ENCODE measurements at places on chromosomes 12 and 14.

- no peak for DNase-seq
Observed at GRCh38 chr12:132178316-132178715, 34.1 kb downstream of the NOC4L start.

- DNase-seq = no peak
Observed at GRCh38 chr12:4833524-4833923, 76.2 kb upstream of the KCNA1 start.

DNA sequence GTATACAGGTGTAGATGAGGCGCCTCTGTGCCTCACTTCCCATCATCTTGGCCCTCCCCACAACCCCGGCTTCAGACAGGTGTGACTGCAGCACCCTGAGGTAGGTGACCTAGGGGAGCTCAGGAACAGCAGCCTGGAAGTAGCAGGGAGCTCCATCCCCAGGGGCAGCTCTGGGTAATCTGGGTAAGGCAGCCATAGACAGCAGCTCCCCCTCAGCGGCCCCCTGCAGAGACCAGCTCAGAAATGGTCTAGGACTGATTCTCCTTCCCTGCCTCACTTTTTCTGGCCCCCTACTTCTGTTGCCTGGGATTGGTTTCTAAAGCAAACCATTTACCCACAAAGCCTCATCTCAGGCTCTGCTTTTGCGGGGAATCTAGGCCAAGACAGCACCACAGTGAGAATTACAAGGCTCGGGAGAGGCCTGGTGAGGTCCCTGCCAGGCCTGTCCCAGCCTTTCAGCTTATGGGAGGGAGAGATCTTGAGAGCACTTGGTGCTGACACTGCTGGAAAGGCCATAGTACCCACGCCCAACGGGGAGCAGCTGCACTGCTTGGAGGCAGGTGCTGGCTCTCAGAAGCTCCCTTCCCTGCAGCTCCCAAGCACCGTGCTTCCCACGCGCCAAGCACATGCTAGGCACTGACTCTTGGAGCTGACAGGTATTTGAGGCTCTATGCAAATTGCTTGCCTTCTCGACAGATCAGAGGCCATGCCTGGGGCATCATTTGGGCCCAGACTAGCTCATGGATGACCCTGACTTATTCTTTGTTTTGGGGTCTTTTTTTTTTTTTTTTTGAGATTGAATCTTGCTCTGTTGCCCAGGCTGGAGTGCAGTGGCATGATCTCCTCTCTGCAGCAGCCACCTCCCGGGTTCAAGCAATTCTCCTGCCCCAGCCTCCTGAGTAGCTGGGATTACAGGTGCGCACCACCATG is 45.1 kb upstream of the TRAF3 start:
- no peak for DNase-seq

- DNase-seq = no peak
Observed at GRCh38 chr12:65184176-65184857, 14.9 kb downstream of the LEMD3 start.

DNA sequence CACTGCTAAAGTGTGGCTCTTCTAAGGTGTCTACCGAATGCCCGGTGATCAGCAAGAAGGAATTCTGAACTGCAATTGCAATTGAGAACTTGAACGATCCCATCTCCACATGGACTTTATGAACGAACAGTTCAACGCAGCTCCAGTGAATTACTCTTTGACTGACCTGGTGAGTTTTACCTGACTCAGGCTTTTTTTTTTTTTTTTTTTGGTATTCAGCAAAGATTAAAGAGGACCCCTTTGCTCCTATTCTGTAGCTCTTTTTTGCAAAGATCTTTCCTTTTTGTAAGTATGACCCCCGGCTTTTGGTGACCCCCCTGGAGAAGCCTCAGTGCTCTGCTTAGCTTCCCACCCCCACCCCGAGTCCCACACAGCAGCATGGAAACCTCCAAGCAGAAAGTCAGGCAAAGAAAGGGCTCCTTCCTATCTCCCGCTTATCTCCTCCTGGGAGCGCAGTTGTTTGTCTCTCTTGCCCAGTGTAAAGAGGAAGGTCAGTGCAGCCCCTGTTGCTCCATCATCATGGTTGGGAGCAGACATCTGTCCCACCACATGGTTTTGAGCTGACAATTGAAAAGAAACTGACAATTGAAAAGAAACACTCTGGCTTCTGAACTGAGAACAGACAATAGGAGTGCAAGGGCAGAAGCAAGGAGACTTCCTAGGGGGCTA is 72.1 kb upstream of the DIO3 start:
- no peak for DNase-seq

DNA sequence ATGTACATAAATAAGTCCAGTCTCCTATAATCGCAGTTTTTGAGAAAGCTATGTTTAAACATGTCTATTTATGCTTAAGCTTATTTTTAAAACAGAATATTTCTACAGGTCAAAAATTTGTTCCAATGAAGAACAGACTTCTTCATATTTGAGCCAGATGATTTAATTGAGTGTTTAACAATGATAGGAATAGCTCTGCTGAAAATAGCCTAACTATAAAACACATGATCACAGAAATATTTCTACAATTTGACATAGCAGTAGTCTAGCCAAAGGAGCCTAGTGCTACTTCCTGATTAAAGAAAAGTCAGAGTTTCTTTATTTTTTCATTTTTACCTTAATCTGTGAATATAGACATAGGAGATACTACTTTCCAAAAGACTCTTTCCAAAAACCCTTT is 29.4 kb downstream of the DCP1B start:
- DNase-seq = no peak

DNA sequence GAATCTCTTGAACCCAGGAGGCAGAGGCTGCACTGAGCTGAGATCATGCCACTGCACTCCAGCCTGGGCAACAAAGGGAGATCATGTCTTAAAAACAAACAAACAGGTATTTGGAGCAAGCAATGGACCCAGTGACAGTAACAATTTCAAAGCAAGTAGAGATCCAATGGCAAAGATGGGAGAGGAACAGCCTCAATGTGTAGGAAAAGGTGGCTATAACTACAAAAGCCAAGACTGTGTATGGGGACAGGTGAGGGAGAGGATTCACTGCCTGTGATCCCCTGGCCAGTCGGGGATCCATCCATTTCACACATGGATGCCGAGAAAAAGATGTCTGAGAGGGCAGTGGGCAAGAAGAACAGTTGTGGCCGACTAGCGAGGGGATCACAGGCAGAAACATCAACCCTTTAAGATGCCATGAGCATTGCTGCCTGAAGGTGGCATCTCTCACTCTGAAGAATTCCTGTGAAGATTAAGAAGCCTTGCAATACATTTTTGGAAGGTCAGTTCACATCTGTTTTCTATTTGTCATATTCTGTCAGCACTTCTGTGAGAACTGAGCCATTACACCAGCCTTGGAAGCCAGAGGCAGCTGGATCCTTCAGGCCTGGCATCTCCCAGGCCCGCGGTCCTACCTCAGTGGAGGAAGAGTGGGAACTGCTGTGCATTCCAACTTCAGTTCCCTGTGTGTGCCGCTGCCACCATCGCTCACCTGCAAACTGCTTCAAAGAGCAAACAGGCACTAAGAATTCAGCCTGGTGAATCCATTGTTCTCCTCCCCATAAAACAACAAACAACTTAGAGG is 54.5 kb upstream of the FRS2 start:
- peak; percentile 86 for DNase-seq

- DNase-seq = no peak
Observed at GRCh38 chr12:30701056-30701455, 5.4 kb upstream of the IPO8 start.

DNA sequence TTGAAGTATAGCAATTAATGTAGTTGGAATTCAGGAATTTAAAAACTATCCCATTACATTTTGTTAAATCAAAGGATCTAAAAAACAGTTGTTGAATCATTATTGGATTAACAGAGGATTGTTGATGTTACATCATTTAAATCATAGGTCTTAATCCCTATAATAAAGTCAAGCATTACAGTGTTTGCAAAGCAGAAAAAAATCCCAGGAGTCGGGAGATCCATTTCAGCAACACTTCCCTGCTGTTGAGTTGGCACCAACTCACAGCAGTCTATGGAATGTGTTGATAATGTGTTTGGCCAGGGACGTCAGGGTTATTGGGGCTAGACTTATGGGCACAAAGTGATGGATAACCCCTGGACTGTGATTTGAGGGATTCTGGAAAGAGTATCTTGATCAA is 99.1 kb upstream of the TMTC1 start:
- DNase-seq = no peak

DNA sequence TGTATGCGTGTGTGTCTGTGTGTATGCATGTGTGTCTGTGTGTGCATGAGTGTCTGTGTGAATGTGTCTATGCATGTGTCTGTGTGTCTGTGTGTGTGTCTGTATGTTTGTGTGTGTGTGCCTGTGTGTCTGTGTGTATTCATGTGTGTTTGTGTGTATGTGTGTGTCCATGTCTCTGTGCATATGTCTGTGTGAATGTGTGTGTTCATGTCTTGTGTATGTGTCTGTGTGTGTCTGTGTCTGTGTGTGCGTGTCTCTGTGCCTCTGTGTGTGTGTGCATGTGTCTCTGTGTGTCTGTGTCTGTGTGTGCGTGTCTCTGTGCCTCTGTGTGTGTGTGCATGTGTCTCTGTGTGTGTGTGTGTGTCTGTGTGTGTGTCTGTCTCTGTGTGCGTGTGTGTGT is 82.4 kb downstream of the NINJ2 start:
- DNase-seq = no peak

- DNase-seq = peak; percentile 59
Observed at GRCh38 chr14:89443042-89443629, 26.1 kb upstream of the FOXN3 start.

DNA sequence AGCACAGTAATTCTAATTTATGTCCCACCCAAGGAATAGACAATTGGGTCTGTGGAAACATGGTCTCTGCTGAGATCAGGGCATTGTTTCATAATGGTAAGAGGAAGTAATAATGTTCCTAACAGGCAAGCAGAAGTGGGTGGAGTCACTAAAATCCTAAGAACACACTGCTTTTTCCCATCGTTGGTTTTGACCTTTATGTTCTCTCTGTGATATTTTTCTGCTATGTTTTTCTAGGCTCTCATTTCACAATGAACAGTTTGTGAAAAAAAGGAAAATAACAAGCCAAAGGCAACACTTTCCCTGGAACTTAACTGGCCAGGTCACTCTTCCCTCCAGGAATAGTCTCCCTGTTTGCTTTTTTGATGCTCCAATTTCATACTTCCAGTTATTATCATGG is 80.6 kb upstream of the OVCH1 start:
- no peak for DNase-seq

- DNase-seq = peak; percentile 13
Observed at GRCh38 chr14:105019861-105020814, 745 bp downstream of the CDCA4 start.

DNA sequence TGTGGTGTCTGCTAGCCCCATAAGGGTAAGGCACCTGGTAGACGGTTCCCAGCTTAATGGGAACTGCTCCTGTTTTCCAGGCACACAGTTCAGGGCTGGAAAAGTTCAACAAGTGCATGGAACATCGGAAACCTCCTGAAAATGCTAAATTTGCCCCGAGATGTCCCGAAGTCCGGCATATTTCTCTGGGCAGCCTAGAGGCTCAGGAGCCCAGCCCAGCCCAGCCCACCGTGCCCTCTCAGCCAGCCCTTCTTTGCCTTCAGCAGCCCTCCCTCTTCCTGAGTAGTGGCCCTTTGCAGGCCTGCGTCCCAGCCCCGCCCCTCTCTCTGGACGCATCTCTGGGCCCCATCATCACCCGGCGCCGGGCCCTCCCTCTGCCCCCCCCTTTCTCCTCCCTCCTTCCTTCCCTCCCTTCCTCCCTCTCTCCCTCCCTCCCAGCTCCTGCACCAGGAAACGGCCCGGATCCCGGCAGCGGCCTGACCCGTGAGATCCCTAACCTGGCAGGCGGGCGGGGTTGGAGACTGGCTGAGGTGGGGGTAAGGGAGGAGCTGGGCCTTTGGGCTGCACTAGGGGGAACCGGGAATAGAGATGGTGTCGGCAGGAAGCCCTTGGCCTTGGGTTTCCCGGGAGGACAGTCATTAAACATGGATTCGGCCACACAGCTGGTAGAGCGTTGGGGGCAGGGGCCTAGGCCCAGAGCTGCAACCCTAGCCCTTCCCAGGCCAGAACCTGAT is at the start of gene BCL2L2:
BCL2L2 (plus strand) TSS at position 422 of the 734 bp plus-strand sequence. CDS start 935 bp downstream, outside the sequence.
- DNase-seq = peak; percentile 87

GRCh38 chr12:63319386-63319785 is 168.4 kb upstream of the AVPR1A start:
- DNase-seq = peak; percentile 56

DNA sequence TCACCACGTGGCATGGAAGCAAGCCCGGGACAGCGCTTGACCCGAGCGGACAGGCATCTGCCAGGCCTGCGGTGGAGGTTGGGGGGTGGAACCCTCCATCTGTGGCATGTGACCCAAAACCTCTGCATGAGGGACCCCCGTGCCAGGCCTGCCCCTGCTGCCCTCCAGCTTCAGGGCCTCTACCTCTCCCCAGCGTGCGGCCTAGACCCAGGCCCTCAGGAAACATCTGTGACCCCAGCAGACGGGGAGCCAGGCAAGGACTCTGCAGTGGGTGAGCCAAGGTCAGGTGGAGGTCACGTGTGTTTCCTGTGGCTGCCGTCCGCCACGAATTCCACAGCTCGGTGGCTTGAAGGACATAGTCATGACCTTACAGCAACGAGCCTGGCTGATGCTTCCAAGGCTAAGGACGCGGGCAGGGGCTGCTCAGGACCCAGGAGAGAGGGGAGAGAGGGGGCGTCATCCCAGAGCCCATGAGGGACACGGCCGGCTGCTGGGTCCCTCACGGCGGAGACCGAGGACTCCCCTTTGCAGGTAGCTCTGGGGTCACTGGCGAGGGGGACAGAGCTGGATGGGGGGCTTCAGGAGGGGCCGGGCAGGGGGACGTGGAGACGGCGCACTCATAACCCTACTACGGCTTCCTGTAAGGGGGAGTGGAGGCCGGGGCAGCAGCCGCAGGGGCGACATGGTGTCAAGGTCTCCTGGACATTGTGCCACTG is 91.5 kb downstream of the GALNT9 start:
- no peak for DNase-seq

DNA sequence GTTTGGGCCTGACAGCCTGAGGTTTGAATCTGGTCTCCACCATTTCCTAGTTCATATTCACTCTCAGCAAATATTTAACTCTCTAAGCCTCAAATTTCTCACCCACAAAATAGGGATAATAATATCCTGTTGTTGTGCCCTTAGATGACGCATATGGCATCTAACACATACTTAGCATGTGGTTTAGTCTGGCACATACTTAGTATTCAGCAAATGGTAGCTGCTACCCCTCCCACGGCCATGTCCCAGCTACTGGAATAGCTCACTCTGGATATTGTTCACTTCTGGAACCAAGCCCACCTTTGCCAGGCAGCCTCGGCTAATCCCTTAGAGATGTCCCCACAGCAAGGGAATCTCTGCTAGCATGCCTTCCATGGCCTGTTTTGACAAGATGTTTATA is 53.3 kb downstream of the BICD1 start:
- DNase-seq = no peak

- no peak for DNase-seq
Observed at GRCh38 chr12:90299666-90300065, 591.0 kb upstream of the ATP2B1 start.

- DNase-seq = no peak
Observed at GRCh38 chr12:121603581-121603980, 22.7 kb upstream of the ORAI1 start.

Measured in brain microvascular endothelial cell (primary cell).